ENCODE measurements at places on chromosomes 5 and 9.

DNA sequence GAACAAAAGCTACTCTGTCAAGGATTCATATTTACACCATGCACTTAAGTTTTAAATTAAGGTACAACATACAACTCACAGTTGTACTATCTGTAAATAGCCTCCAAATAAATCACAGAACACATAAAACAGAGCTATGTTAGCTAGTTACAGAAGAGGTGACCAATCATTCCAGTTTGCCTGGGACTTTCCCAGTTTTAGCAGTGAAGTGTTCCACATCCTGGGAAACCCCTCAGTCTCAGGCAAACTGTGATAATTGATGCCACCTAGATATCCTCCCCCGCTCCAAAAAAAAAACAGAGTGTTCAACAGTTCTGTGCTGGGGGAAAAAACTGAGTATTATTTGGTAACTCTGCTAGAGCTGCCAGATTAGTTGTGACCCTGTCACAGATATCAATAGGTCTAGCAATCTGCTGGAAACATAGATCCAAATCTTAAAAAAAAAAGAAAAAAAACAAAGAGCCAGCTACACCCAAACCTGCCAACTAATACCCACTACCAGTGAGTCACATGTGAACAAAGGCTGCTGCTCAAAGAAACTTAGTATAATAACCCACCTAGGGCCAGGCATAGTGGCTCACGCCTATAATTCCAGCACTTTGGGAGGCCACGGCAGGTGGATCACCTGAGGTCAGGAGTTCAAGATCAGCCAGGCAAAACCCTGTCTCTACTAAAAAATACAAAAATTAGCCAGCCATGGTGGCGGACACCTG, 5.7 kb downstream of the TBCA start:
- DNase-seq = no peak

DNA sequence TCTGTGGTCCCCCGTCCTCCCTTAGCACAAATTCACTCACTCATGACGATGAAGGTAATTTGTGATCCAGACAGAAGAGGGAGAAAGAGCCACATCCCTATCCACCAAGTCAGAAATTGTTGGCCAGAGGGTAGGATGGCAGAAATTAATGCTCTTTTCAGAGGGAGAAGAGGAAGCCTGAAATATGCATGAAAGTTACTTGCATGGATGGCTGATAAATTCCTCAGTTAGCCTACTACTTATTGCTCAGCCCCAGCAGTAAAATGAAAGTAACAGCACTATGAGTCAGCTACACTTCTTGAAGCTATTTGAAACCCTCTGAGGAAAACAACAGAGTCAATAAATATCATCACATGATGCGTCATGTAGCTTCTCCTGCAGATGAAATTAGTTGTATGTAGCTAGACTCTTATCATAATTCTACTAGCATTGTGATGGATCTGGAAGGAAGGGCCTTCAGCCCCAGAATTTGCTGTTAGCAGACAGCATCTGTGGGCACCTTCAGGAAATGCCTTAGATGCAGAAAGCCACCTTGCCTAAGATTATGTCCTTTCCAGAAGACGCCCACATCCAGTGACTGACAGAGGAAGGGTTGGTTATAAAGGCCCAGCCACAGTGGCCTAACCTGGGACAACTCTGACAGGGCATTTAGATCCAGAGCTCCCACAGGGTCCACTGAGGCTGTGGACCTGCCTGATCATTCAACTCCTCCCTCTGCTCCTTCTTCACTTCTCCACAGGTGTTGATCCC, 81.2 kb upstream of the CCDC112 start:
- DNase-seq = peak; percentile 67

DNA sequence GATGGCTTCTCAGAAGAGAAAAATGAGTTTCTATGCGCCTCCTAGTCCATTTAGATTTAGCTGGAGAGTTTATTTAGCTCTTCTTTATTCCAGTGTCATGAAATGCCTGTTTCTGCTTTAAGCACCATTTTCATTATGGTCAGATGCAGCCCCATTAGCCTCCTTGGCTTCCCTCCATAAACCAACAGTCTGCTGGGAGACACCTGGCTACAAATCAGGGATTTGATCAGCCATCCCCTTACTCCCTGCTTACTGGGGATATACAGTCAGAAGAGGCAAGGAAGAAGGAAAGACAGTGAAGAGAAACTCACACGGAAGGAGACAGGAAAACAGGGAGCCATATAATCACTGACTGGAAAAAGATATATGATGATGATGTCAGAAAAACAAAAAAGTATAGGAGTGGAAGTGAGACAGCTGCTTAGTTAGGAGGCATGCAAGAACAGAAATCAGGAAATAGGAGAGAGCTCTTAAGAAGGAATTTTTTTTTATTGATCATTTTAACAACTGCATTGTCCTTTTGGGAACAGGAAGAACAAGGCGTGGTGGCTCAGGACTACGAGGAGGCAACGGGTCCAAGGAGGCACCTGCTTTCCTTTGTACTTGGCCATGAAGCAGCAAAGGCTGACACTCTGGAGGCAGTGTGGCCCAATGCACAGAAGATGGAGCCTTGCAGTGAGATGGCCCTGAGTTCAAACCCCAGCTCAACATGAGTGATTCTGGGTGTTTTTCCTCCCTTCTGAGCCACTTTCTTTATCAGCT, 56.1 kb downstream of the MED27 start:
- DNase-seq = no peak

GRCh38 chr5:116520771-116521170, 53.9 kb downstream of the SEMA6A start:
- no peak for DNase-seq

DNA sequence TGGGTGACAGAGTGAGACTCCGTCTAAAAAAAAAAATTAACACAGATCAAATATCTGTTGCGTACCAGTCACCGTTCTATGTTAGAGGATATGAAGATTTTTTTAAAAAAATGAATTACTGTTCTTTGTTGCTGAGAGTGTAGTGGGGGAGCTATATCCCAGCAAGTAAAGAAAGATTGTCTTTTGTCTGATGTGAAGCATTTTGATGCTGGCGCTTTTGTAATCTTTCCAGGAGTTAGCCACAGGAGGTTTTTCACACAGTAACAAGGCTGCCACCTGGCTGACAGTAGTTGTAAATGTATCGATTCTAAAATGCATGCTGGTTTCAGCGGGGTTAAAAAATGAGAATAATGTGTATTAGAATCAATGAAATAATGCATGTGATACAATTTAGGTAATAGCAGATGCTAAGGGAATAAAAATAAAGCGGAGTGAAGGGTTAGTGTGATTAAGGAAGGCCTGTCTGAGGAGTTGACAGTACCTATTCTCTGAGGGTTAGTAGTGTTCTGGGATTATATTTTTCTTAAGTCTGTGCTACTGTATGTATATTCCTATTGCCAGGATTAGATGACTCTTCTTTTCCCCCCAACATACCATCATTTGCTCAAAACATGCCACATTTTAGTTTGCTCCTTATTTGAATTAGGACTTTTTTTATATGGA, 3.4 kb downstream of the LMNB1 start:
- DNase-seq = peak; percentile 48

GRCh38 chr5:177477701-177478477, 4.5 kb upstream of the DBN1 start:
- DNase-seq = no peak

GRCh38 chr5:84378420-84378819, 6.3 kb downstream of the EDIL3 start:
- no peak for DNase-seq

DNA sequence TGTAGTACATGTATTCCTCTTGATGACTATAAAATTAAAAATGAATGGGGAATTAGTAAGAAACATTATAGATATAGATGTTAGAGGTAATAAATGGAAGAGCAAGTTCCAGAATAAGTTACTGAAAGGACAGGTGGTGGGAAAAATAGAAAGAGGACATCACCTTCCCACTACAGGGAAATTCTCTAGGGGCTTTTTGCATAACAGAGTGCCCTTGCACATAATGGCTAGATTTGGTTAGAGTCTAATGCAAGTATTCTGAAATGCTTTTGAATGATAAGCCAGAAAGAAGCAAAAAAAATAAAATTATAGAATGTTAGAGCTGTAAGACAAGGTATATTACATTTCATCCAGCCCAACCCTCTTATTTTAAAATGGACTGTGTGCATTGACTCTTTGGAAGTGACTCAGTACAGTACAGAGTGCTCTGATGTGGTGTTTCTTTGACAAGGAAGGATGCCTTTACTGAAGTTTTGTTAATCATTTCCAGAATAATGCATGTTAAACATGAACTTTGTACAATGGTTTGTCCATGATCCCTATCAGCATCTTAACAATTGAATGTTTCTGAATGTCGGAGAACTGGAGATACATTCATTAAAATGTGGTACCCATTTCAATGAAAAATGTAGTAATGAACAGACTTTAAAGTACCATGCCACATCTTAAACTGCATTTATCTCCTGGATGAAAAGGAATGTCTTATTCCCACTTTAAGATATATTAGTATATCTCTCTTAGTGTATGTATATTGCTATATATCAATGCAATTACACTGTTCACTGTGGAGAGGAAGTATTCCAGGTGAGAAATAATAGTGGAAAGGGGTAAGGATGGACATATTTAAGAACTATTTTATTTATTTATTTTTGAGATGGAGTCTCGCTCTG, 391.1 kb downstream of the ADGRV1 start:
- DNase-seq = no peak

GRCh38 chr5:143693651-143694252, 118.2 kb upstream of the HMHB1 start:
- no peak for DNase-seq

DNA sequence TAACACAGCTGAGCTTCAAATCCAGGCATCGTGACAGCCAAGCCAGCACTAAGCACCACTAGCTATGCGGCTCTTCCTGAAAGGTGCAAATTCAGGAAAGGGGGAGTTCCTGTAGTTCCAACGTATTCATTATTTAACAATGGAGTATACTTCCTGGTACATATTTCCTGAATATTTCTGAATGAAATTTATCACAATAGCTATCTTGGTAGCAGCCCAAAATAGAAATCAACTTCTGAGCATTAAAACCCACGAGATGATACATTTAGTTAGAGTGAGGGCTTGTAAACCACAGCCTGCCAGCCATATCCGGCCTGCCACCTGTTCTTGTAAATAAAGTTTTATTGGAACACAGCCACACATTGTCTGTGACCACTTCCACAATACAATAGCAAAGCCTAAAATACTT, 109.7 kb upstream of the RETREG1 start:
- DNase-seq = no peak

GRCh38 chr9:83978992-83979811, 813 bp downstream of the HNRNPK start:
- DNase-seq = no peak

DNA sequence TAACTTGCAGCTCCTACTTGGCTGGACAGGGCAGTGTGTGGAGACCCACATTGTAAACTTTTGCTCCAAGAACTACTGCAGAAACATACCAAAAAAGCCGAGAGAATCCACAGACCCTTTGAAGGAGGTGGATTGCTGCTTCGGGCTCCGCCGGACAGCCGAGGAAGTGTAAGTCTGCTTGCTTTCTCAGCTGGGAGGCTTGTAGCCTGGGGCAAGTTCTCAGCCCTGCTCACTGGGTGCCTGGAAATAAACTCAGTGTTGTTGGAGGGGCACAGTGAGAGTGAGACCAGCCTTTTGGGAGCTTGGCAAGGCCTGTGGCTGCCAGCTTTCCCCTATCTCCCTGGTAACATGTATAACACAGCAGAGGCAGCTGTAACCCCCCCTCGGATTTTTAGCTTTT, 215.6 kb downstream of the SYK start:
- no peak for DNase-seq

DNA sequence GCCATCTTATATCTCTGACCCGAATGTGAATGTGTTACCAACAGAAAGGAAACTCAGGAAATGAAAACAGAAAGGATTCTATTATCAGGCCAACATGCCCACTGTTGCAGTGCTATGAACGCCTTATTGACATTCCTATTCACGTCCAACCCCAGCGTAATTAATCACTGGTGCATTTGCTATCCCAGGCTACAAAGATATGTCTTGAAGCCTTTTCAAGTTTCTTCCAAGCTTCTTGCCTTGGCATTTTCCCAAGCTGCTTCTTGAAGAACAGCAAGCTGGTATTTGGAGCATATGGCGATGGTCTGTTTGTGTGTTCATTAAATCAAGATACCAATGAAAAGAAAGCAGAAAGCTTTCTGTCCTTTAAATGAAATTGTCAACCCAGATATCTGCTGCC, 579.2 kb upstream of the ZNF462 start:
- DNase-seq = no peak

GRCh38 chr5:37197340-37198050, 51.7 kb downstream of the CPLANE1 start:
- DNase-seq = no peak

DNA sequence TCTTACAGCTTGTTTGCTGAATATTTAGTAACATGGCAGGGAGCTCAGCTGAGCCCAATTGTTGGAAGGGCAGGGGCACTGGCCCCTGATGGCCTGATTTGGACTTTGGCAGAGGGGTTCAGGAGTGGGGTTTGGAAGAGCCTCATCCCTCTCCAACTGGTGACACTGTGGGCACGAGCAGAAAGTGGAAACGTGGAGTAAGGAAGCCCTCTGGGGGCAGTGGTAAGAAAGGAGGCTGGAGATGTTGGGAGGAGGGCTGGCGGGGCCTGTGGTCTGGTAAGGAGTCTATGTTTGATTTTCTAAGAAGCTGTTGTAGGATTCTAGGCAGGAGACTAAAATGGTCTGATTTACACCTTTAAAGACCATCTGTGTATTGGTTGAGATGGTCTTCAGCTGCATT, 208.9 kb downstream of the HSPA4 start:
- no peak for DNase-seq

- no peak for DNase-seq
Measured at GRCh38 chr9:24936117-24936516, 390.4 kb upstream of the IZUMO3 start.

DNA sequence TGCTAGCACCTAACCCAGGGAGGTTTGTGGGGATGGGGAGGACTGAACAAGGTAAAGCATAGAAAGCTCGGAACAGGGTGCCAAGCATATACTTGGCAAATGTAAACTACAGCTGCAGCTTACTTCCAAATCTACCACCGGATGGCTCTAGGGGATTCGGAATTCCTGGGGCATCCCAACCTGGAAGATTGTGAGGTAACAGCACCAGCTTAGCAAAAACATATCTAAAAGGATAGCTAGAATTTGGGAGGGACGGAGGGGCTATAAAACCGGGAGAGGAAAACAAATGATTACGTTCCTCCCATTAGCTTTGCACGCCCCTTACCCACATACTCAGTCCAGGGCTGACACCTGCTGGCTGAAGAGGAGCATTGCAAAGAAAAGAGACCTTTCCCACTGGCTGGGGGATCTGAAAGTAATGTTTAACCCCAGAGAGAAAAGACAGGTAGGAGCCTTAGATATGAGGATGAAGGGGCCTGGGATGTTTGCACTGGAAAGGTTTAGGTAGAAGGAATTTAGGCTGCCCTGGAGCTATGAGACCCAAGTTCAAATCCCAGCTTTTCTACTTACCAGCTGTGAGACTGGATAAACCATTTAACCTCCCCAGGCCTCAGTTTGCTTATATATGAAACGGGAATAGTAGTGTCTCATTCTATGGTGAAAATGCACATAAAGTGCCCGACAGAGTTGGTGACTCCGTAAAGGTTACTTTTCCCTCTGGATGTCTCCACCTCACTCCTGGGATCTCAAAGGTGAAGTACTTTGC, 73.6 kb downstream of the FAM114A2 start:
- peak; percentile 48 for DNase-seq

- DNase-seq = no peak
Measured at GRCh38 chr9:23117616-23118015, 671.0 kb downstream of the DMRTA1 start.
